ENCODE measurements at places on chromosomes 5 and 9. TPM values are rescaled to one million over a fixed set of nuclear protein-coding genes. Genes with fewer than 3 reads are reported as not detected.

DNA sequence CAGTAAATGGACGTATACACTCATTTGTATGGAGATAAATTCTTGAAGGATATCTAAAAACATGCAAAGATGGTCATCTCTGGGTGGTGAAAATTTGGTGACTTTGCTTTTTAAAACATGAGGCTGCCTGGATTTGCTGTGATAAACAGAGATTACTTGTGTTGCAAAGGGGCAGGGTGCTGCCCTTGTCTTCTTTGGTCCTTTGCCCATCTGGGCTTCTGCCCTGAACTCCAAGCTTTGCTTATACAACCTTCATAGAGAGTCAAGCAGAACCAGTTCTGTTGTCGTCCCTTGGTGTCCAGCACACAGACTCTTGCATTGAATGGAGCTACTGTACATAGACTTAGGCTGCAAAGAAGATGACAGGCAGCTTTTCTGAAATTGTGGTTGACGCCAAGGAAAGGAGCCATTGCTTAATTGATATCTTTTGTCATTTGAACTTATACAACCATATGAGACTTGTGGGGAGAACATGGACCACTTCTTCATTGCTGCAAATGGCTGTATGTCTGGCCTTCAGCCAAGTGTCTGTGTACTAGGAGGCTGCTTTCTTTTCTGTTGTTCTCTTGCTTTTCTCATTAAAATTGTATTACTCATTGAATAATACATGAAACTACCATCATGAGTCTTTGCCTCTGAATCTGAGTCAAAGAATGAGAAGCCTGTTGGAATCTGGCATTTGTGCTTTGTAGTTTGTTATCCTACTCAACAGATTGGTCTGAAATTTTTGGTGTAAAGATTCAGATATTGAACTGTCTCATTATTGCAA, 152.5 kb downstream of the DMRT2 start:
- no peak for DNase-seq

DNA sequence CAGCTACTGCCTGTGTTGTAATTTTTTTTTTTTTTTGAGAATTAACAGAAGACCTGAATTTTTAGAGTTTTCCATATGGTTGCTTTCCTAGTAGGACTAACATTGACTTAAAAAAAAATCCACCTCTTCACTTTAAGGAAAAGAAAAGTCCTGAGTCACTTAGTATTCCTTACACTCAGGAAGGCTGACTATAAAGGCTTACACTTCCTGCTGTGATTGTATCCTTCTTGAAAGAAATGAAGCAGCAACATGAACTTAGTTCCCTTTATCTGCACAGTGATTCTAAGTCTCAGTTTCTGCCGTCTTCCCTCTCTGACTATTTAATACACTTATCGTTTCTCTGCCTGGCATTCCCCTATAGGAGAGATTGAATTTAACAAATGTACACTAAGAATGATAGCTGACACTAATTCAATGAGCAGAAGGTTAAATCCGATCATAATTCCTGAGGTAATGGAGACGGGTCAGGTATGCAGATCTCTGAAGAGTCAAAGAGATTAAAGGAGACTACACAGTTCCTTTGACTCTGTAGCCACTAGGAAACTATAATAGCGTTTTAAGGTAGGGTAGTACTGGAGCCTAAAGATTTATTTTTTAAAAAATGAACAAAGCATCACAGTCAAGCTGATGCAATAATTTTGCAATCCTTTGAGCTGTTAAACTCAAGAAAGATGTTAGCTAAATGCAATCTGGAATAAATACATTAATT, 185.1 kb upstream of the ELAVL2 start:
- DNase-seq, result no peak

Gene PCDHGA1
- 4.8 TPM for total RNA-seq

DNA sequence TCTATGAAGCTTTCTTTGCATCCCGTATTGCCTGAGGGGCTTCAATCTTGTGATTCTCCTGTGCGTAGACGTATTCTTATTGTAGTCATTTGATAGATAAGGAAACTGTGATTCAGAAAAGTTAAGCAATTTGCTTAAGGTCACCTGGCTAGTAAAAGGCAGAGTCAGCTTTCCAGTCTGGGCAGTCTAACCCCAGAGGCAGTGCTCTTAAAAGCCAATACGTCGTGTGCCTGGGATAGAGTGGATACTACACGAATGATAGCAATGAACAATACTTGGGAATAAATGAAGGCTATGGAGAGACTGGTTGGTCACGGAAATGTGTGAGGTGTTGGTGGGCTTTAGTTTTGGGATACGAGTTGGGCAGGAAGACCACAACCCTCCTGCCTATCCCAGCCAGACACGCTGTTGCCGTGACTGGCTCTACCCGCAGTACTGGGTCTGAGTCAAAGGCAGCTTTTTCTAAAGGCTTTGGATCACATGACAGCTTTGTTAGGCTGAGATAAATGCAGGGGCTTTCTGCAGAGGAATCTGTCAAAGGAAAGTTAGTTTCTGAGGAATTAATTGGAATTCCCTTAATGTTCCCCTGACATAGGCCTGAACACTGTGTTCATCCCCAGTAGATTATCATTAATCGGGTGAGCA, 302.6 kb downstream of the KIF4B start:
- DNase-seq, result no peak

DNA sequence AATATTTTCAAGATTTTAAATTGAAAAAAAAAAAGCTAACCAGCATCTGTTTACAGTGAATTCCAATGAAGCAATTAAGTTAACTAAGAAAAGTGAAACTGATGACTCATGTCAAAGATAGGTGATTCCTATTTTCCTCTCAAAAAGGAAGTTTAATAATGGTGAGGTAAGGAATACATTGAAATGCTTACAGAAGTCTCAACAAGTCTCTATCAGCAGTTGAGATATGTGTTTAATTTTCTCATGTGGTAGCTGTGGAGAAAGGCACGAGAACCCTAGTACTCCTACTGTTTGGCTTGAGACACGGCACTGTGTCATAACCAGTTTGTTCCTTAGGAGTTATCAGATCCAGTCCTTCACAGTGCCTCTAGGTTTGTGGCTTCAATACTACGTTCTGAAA, 114.5 kb downstream of the SLC25A46 start:
- no peak for DNase-seq

DNA sequence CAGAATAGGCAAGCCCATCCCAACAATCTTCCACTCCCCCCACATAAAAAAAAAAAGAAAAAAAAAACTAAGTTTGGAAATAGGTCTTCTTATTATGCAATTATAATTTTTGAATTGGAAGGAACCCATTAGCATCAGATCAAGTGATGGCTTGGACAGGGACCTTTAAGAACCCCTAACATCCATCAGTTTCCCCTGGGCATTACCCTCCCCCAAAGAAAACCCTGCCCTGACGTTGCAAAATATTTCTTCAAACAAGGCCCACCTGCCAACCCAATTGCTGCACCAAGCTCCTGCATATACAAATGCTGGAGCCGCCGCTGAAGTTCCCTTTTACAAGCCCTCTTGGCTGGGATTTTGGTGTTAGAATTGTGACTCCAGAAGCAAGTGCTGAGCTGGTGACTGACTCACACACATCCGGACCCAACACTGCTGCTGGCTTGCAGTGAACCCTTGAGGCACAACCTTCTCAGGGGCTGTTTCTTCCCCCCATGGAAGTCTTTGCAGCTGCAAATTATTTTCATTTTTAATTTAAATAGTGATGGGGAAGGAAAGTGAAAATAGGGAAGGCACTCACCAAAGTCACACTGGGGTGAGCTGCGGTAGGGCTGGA, 56.1 kb upstream of the AFAP1L1 start:
- no peak for DNase-seq

- DNase-seq, result no peak
Observed at GRCh38 chr5:159811712-159812111, 104.6 kb upstream of the ADRA1B start.

Gene FGF1
- 6.9 TPM for total RNA-seq

- no peak for DNase-seq
Observed at GRCh38 chr5:77568082-77568481, 70.4 kb downstream of the OTP start.

GRCh38 chr9:107620236-107620635, 130.7 kb upstream of the KLF4 start:
- no peak for DNase-seq

Gene IL9
- not detected for total RNA-seq

Gene UGCG
- 108 TPM for total RNA-seq

GRCh38 chr5:125463466-125464092, 717.1 kb upstream of the ZNF608 start:
- DNase-seq, result no peak

DNA sequence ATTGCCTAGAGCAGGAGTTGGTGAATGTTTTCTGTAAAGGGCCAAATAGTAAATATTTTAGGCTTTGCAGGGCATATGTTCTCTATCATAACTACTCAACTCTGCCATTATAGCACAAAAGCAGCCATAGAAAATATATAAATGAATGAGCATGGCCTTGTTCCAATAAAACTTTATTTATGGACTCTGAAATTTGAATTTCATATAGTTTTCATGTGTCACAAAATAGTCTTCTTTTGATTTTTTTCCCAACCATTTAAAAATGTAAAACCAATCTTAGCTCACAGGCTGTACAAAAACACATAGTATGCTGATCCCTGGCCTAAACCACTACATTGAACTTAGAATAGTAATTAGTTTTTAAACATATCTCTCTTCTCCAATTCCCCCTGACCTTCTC, 179.6 kb downstream of the ZNF462 start:
- no peak for DNase-seq

DNA sequence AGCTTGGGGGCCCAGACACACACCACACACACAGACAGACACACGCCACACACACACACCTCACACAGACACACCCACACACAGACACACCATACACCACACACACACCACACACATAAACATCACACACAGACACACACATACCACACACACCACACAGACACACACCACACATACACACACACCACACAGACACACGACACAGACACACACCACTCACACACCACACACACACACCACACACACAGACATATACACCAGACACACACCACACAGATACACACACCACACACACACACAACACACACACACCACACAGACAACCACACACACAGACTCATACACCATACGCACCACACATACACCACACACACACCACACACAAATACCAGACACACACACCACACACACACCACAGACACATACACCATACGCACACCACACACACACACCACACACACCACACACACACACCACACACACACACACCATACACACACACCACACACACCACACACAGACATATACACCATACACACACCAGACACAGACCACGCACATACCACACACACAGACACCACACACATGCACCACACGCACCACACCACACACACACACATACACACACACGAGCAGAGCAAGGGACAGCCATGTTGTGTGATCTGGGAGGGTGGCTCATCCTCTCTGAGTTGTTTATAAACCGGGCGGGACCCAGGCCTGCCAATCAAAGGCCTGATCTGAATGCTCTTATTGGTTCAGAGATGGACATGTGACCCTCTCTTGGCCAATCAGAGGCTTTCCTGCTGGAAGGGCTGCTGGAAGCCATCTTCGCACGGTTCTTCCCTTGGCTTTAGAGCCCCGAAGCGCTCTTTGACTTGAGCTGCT, 148.3 kb downstream of the GAPVD1 start:
- DNase-seq, result no peak

Gene SPINK13
- total RNA-seq, result not detected

- no peak for DNase-seq
Observed at GRCh38 chr5:134397196-134397595, 14.5 kb downstream of the CDKN2AIPNL start.

Gene GRIN1
- total RNA-seq, result 31.2 TPM

DNA sequence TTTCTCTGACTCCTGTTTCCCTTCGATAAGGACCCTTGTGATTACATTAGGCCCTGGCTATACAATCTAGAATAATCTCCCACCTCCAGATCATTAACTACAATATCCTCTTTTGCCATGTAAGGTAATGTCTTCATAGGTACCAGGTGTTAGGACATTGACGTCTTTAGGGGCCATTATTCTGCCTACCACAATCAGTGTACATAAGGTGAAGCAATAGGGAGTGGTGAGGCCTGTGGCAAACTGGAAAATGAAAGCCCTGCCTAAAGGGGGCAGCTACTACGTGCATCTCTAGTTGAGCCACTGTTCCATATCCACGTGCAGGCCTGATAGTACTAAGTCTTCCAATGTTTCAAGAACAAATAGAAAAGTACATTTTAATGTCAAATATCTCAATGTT, 4.8 kb upstream of the ALDH1B1 start:
- no peak for DNase-seq

GRCh38 chr5:20470997-20471396, 483.0 kb upstream of the CDH18 start:
- DNase-seq, result no peak

Gene GFI1B
- not detected for total RNA-seq

DNA sequence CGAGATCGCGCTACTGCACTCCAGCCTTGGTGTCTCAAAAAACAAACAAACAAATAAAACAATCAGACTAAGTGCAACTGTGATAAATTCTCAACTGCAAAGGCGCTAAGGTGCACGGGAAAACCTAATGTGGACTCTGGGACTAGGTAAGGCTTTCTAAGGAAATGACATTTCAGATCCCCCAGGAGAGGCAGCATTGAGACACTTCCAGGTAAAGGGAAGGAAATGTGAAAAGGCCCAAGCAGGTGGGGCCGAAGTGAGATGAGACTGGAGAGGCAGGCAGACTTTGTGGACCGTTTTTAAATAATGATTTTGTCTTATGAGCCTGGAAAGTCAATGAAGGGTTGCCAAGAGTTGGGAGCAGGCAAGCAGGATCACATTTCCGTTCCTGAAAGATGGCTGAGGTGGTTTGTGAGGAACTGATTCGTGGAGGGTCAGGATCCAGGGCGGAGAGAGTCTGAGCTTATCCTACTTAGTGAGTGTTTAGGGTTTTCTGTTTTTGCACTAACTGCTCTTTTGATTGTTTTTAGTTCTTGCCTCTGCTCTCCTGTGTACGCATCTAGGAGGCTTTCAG, 2.0 kb upstream of the APBA1 start:
- DNase-seq, result no peak

GRCh38 chr9:104776797-104777196, 12.9 kb downstream of the NIPSNAP3B start:
- no peak for DNase-seq

Gene KIAA1191
- 97.3 TPM for total RNA-seq

DNA sequence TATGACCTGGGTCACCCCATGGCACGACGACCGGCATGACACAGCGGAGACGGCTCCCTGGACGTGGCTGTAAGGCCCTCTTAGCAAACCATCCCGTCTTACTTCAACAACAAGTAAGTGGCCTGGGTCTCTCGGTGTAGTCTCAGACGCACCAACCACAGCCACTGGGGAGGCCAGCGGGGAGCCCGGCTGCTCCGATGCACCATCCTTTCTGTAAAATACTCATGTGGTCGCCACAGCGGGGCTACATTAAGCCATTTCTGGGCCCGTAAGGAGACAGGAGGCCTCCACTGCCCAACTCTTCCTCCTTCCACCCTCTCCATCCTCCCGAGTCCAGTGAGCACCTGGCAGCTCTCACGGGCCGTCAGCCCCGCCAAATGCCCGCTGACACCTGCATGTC, 4.7 kb downstream of the QSOX2 start:
- no peak for DNase-seq

GRCh38 chr5:32504989-32505596, 60.6 kb upstream of the ZFR start:
- DNase-seq, result peak; percentile 76

- DNase-seq, result no peak
Observed at GRCh38 chr5:163402007-163402406, 35.4 kb upstream of the CCNG1 start.

GRCh38 chr9:108547411-108548135, 308.2 kb downstream of the ACTL7B start:
- DNase-seq, result no peak

Gene TUBB4B
- total RNA-seq, result 68.9 TPM

Gene BRD3OS
- total RNA-seq, result 28.4 TPM

GRCh38 chr5:80124121-80124918, 89.2 kb downstream of the THBS4 start:
- DNase-seq, result no peak

Gene ACOT12
- total RNA-seq, result 2.8 TPM

GRCh38 chr5:7396713-7397454, 946 bp downstream of the ADCY2 start:
- no peak for DNase-seq
